ENCODE measurements at places on chromosomes 16 and 17.

- no peak for DNase-seq
These were observed 7.6 kb upstream of the FBXO39 start for GRCh38 chr17:6768447-6768846.

DNA sequence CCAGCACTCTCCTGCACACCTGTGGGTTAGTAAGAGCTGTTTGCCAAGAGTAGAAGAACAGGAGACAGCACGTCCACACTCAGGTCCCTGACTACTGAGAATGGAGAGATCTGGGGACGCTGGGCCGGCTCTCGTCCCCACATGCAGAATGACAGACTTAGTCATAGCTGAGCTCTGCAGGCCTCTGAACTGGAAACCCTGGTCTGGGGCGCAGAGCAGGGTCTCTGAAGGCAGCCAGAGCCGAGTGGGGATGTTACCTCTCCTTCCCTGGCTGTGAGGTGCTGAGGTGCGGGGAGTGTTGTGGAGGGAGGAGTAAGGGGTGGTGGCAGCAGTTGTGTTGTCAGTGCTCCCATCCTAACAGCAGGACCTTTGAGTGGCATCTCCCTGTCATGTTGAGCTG, 7.2 kb upstream of the JPT2 start:
- DNase-seq = no peak

GRCh38 chr17:29252101-29252791, 5.6 kb downstream of the CRYBA1 start:
- no peak for DNase-seq

DNA sequence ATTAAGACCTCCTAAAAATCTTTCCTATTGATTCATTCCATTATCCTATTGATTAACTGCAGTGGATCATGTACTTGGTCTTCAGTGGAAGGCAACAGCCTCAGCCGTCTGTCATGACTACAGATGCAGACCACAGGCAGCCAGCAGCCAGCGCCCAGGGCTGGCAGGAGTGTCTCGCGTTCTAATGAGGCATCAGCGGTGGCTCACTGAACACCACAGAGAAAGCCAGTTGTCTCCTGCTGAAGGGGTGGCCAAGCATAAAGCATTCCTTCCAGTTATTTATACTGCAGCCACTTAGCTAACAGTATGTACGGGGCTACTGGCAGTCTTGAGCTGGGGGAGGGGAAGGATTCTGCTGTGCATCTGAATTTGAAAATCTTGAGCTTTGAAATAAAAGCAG, 214.3 kb downstream of the IRX3 start:
- no peak for DNase-seq

GRCh38 chr16:59259950-59260319, 525.8 kb upstream of the GOT2 start:
- DNase-seq = no peak

- DNase-seq = no peak
These were observed 16.6 kb upstream of the TXNDC11 start for GRCh38 chr16:11759163-11759834.

DNA sequence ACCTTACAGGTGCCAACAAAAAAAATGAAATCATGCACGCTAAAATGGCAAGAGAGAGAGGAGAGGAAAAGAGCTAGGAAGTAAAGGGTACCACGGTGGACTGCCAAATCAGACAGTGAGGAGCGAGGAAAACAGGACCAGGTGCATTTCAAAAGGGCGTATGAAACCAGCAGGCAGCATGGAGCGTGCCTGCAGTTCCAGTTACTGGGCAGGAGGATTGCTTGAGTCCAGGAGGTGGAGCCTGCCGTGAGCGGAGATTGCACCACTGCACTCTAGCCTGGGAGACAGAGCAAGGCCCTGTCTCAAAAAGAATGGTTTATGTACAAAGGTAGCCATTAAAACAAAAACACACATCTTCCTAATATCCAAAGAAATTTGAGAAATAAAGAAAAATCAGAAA, 16.4 kb downstream of the USP36 start:
- DNase-seq = no peak

DNA sequence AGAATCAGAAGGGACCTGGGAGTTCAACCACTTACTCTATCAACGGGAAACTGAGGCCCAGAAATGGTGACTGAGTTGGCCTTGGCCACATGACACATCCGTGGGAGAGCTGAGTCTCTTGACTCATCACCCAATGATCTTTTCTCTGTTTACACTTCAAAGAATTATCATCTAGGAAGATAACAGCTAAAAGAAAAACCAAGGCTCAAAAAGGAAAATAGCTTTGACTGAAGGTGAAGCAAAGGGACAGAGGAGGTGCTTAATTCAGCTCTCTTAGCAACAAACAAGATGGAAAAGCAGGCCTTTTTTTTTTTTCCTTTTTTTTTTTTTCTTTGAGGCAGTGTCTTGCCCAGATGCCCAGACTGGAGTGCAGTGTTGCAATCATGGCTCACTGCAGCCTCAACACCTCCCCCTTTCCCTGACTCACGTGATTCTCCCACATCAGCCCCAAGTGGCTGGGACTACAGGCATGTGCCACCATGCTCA, 16.7 kb downstream of the ERCC4 start:
- no peak for DNase-seq

- no peak for DNase-seq
These were observed 51.7 kb downstream of the SYNRG start for GRCh38 chr17:37557482-37557881.

DNA sequence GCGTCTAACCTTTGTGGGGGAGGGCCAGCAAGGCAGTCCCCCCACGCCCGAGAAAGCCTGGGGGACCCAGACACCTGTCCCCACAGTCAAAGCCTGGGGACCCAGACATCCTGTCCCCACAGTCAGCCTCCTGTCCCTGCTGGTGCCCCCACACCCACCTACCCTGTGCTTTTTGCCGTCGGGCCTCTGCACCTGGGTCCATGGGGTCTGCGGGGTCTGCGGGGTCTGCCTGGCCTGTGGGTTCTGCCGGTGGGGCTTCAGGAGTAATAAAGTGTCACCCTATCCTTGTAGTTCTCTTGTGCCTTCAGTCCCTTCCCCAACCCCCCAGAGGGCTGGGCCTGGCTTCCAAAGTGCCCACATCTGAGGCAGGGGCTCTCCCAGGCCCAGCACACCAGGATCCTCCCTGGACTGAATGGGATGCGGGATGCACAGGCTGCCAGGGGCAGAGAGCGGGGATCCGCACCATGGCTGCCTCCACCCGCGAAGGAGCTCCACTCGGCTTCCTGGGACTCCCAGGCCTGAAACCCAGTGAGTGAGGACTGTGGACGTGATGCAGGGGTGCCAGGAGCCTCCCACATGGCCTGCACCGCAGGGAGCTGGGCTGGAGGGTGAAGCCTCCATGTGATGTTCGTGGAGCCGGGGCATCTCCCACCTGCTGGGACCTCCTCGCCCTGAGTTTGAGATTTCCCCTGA, 16.3 kb upstream of the DPEP1 start:
- DNase-seq = no peak

GRCh38 chr16:67403976-67404555, 10.8 kb upstream of the TPPP3 start:
- no peak for DNase-seq

DNA sequence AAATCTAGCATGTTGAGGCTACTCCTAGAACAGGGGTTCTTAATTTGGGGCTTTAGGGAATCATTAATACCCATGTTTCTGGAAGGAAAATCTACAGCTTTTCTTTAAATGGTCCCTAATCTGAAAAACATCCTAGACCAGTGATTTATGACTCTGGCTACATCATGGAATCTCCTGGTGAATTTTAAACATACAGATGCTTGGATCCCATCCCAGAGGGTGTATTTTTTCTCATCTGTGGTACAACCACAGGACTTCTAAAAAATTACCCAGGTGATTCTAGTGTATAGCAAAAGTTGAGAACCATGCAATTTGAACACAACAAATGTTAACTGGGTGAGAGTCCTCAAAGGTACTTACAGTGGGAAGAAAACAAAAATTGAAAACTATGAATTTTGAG, 41.5 kb downstream of the KANSL1 start:
- no peak for DNase-seq

GRCh38 chr16:18816286-18816685, 14.9 kb upstream of the ARL6IP1 start:
- DNase-seq = no peak

DNA sequence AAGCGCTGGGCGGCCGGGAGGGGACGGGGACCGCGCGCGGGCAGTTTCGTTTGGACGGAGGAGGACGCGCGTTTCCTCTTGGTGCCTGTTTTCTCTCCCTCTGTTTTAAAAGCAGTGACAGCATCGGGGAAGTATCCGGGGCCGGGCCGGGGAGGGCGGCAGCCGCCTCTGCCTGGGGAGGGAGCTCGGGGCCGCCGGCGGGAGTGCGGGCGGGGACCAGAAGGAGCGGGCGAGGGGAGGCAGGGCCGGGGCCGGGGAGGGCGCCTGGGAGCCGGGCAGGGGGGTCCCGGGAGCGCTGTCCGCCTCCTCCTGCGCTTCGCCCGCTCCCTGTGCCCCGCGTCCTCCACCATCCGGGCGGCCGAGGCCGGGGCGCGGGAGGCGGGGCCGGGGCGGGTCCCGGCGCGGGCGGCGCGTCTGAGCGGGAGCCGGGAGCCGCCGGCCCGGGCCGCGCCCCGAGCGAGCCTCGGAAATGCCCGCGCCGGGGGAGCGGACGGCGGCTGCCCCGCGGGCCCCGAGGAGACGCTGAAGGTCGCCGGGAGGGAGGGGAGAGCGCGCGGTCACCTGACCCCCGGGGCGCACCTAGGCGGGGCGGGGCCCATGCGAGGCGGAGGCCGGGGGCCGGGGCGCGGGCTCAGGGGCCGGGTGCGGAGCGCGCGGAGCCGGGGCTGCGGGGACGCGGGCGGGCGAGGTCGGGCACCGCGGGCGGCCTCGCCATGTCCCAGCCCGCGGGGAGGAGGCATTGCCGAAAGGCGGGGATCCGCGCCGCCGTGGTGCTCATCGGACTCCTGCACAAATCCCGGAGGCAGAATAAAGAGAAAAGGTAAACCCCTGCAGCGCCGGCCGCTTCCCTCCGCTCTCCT, 57.3 kb downstream of the RAP1GAP2 start:
- DNase-seq = no peak

GRCh38 chr16:70695331-70696070, 9.6 kb upstream of the MTSS2 start:
- no peak for DNase-seq

DNA sequence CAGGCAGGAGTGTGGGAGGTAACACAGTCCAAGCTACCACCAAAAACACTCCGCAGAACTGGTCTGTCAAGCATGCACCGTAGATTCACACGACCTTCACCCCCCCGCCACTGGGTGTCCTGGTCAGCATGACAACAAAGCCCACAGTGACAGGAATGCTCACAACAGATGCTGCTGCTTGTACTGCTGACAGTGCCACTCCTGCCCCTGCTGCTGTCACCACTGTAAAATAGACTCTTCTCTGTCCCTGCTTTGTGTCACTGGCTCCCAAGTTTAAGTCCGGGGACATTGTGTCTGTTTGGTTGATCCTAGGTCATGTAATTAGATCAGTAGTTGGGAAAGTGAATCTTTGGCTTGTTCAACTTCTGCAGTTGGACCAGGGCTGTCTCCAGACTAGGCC, 7.0 kb upstream of the ODF4 start:
- DNase-seq = no peak

DNA sequence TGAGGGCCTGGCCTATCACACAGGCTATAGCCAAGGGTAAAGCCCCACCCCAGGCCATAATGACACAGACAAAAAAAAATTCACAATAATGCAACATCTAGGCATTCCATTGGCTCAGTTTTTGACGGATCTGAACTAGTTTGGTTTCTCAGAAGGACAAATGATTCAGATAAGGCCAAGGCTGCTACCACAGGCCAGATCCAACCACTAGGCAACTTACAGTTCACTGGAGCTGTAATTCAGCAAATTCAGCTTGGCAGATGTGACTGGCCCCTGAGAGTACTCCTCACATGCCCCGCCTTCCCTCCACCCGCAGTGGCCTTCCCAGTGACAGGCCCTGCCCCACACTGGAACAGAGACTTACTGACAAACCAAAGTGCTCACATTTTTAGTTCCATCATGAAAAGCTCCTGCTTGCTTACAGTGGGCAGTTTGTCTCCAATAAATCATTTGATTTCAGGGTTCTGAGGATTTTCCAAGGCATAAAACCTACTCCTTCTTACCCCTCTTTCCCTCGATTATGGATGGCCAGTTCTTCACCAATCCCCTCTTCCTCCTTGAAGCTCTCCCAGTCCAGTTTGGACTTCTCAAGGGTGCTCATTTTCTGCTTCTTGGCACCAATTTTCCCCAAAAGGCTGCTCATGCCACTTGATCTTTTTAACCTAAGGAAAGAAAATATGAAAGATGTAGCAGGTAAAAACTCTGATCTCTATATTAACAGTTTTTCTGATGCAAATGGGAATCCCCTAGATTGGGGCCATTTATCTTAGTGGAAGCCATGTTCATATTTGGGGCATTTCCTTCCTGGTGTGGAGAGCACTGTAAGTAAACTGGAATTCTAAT, 53.3 kb upstream of the BCAR1 start:
- no peak for DNase-seq

GRCh38 chr17:4947411-4948165, 742 bp downstream of the PFN1 start:
- DNase-seq = peak; percentile 55

GRCh38 chr17:700504-701094, 14.0 kb downstream of the VPS53 start:
- no peak for DNase-seq
